ENCODE measurements at places on chromosomes 5 and 9.

- DNase-seq: peak; percentile 90
These were observed 12.9 kb downstream of the FLT4 start for GRCh38 chr5:180636403-180637075.

- no peak for DNase-seq
These were observed 25.5 kb downstream of the INSYN2B start for GRCh38 chr5:169954786-169955185.

DNA sequence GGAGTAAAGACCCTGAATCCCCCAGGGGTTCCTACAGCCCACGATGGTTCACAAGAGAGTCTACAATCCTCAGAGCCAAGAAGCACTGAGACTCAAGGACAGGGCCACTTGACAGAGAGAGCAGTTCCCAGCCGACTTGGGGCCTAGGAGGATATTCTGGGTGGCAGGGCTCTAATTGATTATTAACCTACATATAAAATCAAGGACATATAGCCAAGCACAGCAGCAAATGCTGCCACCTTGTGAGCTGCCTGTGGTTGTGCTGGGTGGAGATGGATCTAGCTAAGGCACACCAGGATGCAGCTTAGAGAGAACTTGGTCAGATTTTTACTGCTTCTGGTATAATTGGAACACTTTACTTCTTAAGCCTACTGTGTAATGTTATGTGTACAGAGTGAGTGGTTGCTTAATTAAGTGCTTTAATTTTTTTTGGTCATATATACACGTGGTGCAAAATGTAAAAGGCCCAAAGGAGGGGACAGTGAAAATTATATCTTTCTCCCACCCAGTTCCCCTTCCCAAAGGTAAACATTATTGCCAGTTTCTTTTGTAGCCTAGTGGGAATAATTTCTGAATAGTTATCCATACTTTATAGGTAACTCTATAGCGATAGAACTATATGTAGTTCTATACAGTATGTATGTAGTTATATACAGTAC lies 78.8 kb downstream of the F2RL2 start:
- peak; percentile 26 for DNase-seq

DNA sequence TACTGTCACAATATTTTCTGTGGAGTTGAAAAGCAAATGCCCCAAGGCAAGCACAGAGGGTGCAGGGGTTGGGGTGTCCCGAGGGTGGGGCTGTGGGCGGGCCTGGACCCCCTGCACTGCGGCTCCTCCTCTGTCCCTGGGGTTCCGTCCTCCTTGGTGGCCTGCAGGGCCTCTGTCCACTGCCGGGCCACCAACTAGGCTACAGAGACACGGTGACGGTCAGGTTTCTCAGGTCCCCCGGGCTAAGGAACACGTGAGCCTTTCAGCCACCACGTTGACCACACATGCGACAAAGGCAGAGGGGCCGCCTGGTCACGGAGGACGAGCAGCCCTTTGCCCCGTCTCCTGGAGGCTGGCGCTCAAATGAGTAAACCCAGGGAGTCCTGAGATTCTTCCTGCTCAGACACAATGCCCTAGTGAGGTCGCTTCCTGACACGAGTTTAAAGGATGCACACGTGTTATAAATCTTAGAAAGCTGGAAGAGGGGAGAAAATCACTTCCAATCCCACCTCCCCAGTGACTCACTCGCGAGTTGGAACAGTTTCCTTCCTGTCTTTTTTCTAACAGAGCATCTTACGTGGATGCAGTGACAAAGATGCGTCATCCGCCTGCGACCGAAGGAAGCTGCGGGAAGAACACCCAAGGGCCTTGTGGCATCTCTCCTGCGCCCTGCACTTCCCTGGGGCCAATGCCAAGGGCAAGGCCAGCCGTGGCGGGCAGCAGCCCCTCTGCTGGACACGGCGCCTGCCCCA lies 24.8 kb upstream of the OBP2B start:
- DNase-seq: no peak

- peak; percentile 53 for DNase-seq
These were observed 13.9 kb downstream of the ZNF346 start for GRCh38 chr5:177036443-177036842.

DNA sequence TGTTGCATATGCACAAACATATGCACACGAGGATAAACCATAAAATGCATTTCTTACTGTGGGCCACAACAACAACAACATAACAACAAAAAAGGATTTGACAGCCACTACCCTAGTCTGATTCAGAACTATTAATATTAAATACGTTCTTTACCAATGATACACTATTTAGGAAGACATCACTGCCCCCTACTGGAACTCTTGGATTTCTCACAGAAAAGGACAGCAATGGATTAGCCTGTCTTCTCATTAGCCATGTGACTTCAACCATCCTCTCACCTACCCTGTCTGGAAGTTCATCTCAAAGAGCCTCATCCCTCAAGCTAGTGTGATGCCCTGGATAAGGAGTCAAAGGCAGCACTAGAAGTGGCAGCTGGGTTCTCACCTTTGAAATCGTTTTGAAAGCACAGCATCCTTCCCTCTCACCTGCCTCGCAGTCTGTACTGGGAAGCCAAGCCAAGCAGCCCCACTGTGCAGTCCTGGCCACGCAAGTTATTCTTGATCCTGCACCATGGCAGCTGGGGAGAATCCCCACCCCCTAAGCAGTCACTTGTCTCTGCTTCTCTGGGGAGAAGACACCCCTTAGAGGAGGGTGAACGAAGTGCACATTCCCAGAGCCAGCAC lies 64.6 kb downstream of the SH3TC2 start:
- DNase-seq: peak; percentile 77

- DNase-seq: no peak
These were observed 15.4 kb upstream of the PPP1R26 start for GRCh38 chr9:135464181-135464580.

DNA sequence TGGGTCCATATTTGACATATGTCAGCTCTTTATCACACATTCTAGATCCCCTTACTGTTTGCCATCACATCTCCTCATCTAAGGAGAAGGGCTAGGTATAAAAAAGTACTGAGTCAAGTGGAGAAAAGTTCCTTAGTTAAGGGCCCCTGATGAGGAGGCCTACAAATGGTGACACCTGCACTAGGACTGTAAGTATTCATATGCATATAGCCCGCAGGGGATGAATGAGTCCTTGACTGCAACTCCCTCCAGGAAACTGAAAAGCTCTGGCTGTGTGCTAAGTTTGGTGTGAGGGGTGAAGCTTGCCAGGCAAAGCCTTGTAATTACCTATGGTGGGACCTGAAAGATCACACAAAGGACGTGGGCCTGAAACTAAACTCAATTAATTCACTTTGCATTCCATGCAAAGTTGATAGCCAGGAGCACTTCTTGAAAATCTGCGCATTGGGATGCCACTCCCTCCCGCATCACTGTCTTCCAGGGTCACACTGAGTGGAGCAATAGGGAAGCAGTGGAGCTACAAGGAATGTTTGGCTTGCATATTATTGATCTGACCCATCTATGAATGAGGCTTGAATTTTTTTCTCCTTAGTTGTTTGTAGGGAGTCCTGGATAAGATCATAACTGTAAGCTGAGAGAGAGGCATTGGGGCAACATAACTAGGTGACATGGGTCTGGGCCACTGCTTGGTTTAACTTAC lies 11.9 kb upstream of the EQTN start:
- no peak for DNase-seq

DNA sequence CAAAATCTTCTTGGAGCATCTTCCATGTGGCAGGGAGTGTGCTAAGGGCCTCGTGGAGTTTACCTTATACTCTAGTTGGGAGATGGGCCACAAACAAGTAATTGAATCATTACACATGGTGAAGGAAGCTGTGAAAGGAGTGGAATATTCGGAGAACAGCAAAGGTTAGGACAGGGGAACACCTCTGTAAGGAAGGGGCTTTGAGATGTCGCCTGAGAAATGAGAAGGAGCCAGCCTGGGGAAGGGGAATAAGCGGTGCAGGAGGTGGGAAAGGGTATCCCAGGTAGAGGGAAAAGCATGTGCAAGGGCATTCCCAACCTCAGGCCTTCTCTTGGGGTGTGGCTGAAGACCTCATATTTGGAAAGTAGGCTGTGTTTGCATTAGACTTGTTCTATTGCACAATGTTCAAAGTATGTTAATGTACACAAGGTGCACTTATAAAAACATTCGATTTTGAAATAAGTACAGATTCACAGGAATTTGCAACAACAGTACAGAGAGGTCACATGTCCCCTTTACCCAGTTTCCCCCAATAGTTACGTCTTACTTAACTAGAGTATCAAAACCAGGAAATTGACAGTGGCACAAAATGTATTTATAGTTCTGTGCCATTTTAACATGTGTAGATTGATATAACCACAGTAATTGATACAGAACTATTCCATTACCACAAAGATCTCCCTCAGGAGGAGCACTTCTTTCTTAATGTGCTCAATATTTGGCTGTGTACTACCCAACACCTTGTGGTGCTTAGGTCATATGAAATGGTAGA lies 2.4 kb upstream of the STOM start:
- DNase-seq: no peak

DNA sequence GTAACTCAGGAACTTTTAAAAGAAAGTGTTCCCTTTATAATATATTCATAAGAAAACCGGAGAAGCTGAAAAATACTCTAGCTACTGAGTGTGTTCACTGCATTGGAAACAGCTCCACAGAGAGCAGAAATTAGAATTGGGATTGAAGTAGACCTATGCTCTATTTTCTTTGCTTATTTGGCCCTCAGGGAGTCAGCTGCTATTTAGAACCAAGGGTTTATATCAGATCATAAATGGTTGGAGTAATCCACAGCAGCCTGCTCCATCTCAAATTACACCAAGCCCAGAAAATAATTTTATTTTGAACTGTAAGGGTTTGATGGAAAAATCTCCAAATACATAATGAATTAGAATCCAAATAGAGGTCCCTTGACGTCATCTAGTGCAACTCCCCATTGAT lies 202.6 kb downstream of the ADAMTSL1 start:
- DNase-seq: no peak

GRCh38 chr9:91489361-91489899 lies 65.8 kb upstream of the NFIL3 start:
- DNase-seq: no peak

GRCh38 chr9:105355781-105356180 lies 92.1 kb upstream of the FSD1L start:
- no peak for DNase-seq

DNA sequence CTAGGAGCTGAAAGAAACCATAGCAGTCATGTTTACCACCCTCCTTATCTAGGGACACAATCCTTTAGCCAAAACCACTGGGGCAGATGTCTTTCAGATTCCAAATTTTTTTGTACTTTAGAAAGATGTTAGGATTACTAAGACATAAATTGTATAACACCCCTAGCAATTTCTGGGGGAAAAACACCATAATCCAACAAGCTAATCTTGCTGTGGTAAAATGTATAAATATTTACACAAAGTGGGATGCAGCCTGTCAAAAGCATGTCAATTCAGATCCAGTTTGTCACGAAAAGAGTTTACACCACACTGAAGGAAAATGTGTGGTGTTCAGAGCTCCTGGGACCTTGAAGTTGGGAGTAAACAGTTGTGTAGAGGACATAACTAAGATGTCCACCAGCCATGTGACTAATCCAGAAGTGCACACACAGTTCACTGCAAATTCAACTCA lies 274.3 kb downstream of the ADAMTSL1 start:
- no peak for DNase-seq

- no peak for DNase-seq
These were observed 202.2 kb downstream of the RFK start for GRCh38 chr9:76192013-76192412.

DNA sequence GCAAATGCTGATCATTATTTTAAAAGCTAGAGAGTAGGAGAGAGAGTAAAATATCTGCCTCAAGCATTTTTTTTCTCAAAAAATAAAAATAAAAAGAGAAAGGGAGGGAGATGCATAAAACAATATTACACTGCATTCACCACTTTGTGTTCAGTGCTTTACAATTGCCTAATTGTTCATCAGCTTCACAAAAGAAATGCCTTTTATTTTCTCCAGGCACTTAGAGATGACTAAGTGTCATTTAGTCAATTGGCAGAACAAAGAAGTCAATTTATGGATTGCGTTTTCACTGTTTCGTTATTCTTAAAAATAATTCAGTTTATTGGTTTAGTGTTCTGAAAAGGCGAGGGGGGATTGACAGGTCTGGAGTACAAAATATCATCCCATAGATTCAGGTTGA lies 232.5 kb upstream of the CCNH start:
- DNase-seq: no peak

DNA sequence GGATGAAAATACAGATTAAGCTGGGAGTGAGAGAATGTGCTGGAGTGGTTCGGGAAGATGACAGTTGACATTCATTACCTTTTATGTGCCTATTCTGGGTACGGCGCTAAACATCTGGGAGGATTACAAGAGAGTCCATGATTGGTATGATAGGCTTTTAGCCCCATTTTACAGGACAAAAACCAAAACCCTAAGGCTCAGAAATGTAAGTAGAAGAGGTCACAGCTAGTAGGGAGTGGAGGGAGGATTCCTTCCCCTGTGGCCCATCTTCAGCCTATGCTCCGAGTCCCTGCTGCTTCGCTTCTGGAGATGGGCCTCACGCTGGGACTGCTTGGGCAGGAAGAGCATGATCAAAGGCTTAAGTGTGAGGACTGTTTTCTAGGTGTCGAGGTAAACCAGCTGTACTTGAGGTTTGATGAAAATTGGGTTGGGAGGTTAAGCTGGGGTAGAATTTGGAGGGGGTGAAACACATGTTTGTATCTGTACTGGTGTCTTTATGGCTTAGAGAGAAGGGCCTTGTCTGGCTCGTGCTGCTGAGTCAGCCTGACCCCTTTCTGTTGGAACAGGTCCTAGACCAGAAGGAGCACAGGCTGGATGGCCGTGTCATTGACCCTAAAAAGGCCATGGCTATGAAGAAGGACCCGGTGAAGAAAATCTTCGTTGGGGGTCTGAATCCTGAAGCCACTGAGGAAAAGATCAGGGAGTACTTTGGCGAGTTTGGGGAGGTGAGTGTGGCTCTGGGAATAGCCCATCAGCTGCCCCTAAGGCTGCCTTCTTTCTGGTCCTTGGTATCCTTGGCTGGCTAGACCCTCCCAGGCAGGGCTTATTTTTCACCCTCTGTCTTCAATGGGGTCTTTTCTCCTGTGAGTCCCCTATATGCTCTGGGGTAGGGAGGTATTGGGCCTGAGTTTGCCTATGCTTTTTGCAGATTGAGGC lies 2.1 kb downstream of the HNRNPAB start:
- no peak for DNase-seq

DNA sequence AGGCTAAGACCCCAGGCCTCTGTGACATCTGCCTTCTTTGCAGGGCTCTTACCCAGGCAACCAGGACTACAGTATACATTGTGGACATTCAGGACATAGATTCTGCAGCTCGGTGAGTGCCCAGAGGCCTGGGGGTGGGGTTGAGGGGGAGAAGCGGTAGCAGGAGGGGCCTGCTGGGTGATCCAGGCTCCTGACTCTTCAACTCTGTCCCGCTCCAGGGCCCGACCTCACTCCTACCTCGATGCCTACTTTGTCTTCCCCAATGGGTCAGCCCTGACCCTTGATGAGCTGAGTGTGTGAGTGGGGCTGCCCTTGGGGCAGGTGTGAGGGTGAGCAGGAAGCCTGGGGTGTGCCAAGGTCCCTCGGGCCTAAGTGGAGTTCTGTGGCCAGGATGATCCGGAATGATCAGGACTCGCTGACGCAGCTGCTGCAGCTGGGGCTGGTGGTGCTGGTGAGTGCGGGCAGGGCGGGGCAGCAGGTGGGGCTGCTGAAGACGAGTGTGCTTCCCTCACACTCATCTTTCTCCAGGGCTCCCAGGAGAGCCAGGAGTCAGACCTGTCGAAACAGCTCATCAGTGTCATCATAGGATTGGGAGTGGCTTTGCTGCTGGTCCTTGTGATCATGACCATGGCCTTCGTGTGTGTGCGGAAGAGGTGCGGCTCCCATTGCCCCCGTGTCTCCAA lies 19.8 kb downstream of the GPRIN1 start:
- no peak for DNase-seq

GRCh38 chr9:73684601-73685000 lies 532.9 kb downstream of the ANXA1 start:
- DNase-seq: no peak
